ENCODE measurements at places on chromosomes 4 and X.

GRCh38 chr4:155878611-155879010, 12.5 kb upstream of the ASIC5 start:
- no peak for DNase-seq

DNA sequence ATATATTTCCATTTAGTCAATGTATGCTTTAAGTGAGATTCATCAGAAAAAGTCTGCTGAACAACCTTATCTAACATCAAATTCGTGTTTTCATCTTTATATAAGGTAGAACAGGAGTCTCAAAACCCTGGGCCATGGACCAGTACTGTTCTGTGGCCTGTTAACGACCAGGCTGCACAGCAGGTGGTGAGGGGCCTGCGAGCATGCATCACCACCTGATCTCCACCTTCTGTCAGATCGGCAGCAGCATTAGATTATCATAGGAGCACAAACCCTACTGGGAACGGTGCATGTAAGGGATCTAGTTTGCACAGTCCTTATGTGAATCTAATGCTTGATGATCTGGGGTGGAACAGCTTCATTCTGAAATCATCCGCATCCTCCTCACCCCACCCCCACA, 3.2 kb downstream of the CTSO start:
- DNase-seq, result no peak

GRCh38 chr4:11598591-11598990, 169.9 kb upstream of the HS3ST1 start:
- DNase-seq, result no peak

DNA sequence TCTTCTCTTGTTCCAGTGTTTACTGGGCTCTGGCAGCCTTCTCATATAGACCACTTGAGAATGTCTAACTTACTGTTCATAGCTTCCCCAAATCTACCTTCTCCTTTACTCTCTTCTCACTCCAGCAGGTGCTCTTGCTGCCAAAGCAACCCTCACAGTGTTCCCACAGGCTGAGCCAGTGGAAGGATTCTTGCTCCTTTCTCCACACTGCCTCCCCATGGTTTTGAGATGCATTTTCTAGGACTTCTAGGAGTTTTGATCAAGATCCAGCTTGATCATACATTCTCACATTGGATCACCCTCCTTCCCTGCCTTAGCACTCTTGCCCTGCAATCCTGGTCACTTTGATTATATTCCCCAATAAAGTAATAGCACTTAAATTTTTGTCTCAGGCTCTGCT, 230.8 kb downstream of the TMEM47 start:
- no peak for DNase-seq

DNA sequence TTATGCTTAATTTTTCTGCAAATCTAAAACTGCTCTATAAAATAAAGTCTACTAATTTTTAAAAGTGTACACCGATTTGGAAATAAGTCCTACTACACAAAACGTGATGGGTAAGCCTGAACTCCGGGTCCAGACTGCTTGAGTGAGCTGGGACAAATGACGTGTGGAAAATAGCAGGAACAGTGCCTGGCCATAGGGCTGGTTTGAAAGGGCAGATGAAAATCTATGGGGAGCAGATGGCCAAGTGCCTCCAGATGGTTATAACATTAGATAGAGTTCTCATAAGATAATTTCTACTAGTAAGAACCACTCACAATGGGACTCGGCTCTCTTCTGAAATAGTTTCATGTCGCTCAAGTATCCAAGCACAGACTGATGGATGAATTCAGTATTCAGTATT, 52.5 kb downstream of the F11 start:
- DNase-seq, result no peak

DNA sequence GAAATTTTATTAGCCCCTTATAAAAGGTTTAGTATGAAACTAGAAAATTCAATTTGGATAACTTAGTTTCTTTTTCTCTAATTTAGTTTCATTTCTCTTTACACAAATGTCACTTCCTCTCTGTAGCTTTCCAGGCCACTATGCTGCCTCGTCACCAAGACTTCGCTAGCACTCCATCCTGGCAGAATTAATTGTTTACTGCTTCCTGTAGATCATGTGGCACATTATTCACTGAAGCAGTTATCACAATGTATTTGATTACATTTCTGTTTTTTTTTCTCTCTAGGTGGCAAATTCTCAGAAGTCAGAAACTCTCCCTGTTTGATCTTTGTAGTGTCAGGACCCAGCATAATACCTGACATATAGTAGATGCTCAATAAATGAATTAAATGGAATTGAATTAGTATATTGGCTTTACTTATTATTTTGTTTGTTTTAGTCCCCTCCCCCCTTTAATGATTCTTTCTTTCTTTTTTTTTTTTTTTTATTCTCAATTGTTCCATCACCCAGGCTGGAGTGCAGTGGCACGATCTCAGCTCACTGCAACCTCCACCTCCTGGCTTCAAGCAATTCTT, 9.3 kb upstream of the SAT1 start:
- no peak for DNase-seq

DNA sequence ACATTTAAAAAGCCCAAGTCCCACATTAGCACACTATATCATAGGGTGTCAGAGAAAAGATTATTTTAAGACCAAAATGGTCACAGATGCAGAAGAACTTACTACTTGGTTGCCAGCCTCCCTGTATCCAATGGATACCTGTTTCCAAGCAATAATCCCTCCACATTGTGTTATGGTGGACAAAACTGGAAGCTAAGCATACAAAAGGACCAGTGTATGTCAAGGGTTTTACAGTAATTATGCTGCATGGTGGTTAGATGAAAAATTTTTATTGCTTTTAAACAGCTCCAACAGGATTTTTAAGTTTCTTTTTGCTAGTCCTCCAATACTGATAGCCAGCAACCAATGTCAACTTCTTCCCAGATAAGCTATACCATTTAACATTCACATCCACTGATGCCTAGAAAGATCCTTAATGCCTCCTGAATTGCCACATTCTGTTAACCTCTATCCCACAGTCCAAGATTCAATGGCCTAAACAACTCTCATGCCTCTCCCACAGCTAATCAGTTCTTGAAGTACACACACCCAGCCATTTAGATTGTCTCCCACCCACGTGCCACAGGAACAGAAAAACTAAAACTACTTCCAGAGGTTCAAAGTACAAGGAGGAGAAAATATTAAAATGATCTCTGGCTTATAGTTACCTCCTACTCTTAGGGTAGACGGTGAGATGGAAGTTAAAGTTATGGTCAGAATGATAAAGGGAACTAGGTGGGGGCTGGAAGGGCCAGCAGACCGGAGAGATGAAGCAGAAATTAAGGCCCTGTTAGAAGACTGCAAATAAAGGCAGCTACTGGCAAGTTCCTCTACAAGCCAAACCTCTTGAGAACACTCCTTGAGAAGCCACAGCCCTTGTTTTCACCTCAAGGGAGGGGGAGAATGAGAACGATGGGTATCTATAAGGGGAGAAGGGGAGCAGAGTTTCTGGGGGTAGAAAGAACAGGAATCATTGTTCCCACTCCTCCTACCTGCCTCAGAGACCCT, 5.5 kb downstream of the MED14 start:
- DNase-seq, result no peak

DNA sequence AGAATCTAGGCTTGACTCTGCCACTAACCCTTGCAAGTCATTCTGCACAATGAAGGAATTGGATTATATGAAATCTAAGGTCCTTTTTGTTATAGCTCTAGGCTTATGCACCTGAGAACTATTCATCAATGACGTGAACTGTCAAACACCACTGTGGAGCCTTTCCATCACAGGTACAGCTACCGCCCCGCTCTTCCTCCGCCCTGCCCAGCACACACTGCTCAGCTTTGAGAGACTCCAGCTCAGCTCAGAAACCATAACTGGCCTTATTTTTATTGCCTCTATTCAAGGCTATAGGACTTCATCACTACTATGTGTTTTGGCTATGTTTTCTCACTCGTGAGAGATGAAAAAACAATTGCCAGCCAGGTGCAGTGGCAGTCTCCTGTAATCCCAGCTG, 88.2 kb upstream of the RPL34 start:
- DNase-seq, result no peak

DNA sequence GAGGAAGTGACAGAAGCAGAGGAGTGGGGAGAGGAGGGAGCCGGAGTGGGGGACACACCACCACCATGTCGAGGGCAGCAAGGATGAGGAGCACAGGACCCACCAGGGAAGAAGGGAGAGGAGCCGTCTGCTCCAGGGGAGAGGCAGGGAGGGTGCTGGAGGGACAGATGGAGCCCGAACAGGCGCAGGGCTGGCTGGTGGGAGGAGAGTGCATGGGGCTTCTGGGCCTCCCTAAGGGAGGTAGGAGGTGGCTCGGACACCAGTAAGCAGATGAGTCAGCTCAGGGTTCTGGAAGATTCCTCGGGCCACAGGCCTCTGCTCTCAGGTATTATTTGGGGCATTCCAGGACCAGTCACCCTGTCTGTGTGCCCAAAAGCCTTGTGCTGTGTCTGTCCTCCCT, 29.8 kb downstream of the ATP2B3 start:
- DNase-seq, result no peak

DNA sequence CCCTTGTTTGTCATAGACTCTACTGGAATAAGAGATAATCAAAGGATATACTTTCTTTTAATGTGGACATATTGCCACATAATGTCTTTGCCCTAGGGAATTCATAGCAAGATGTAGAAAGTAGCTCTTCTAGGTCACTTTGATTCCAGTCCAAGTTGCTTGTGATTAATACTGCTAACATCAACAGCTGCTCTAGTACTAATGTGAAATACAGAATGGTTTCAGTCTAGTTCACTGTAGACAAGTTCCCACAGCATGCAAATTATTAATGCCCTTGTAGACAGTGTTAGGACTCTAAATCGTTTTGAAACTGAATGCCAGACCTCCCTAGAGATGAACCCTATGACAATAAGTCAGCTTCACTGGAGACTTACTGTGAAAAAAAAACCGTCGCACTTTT, 494.6 kb upstream of the ATOH1 start:
- DNase-seq, result no peak

DNA sequence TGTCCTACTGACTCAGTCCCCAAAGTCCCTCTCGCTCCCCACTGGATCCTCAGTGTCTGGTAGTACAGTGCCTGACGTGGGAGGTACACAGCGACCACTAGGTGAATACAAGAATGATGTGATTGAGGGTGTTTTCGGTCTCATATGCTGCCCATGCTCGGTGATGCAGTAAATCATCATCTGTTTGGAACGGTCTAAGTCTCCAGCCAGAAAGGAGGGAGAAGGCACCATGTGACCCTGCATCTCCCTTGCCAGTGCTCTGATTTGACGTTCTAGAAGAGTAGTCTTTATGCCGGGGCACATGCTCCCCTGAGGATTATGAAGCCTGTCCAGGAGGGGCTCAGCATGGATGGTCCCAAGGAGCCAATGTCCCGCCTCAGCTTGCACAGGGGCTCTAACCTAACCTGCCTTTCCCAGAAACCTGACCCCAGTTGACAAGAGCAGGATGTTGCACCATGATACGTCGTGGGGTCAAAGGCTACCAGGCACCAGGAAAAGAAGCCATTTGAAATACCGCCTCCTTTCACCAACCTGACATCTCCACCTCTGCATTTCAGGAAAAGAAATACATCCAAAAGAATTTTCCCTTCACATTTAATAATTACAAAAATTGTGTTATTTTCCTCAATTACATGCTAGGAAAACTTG, 13.8 kb upstream of the PLXNB3 start:
- DNase-seq, result no peak

GRCh38 chr4:8615921-8616787, 23.6 kb downstream of the CPZ start:
- DNase-seq, result no peak

- DNase-seq, result no peak
Observed at GRCh38 chr4:13481569-13481968, 2.6 kb downstream of the RAB28 start.

- DNase-seq, result no peak
Observed at GRCh38 chr4:174707051-174707676, 121.9 kb downstream of the GLRA3 start.

DNA sequence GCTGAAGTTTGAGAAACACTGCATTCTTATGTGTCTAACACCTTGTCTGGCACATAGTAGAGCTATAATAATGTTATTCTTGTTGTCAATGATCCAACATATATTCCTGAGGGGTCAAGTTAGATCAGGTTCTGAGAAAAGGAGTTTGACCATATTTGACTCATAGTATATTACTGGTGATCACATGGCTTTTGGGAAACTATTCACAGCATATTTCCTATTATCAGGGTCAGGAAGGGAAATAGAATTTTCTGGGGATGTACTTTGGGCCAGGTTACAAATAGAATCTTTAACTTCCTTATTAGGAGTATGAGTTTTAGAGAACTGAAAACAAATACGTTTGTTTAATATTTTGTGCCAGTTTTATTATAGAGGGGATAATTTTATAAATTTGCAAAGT, 11.6 kb downstream of the IL15 start:
- DNase-seq, result no peak

DNA sequence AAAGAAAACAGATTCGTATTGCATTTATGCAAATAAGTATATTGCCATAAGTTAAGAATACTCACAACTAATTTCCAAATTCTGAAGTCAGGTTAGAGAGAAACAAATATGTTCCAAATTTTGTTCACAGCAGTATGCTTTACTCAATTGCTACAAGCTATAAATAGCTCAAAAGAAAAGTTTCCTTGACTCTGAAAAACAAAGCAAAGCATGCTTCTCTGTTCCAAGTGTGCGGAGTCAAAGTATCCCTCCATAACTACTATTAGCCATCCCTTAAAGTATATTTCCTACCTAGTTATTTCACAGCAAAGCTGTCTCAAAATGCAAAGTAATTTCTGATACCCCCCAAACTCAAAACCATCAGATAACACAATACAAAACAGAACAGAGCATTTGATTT, 47.3 kb downstream of the MGST2 start:
- DNase-seq, result no peak

DNA sequence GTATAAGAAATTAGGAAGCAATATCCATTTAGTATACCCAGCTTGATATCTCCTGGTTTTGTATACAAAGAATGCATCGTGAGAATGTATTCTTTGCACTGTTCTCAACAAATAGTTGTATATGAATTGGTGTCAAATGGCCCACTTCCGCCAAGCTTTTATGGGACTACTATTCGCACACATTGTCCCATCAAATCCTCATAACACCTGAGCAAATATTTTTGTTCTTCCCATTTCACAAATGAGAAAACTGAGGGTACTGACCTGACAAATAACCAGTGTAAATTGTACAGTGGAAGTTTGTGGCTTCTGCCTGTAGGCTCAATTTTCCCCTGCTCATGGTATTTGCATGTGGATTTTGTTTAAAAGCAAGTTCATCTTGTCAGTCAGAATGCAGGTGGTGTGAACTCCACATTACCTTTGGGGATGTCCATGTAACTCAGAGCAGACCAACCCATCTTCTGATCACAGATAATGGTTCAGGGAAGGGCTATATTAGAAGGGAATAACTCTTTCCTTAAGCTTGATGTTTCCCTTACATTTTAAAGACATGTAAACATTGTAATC, 51.5 kb upstream of the FAM241A start:
- no peak for DNase-seq

DNA sequence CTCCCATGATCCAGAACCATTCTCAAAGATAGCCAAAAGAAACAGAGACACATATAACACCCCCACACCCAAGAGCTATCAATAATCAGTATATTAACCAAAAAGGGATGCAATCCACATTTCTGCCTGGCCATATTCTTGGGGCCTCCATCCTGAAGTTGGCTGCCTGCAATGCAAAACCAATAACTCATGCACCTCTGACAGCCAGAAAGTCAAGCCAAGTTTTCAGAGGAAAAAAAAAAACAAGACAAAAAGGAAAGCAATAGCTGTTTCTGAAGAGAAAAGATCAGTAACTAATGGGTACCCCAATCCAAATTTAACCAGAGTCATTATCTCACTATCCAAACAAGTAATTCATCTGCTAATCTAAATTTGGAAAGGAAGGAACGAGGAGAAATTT, 7.3 kb upstream of the PRDM5 start:
- no peak for DNase-seq

GRCh38 chr4:113116414-113117357, 67.2 kb downstream of the ANK2 start:
- peak; percentile 27 for DNase-seq

Measured in substantia nigra (tissue), 51 donors.